GM10248 (cell line): ENCODE measurements at places on chromosomes 5 and 9.
A peak's percentile ranks its signal among the peaks of the same experiment; 100 is the strongest.

- no peak for DNase-seq
These were observed 207.1 kb downstream of the DCP2 start for GRCh38 chr5:113183694-113184093.

- DNase-seq: no peak
These were observed 6.4 kb upstream of the LHX2 start for GRCh38 chr9:124005029-124005771.

DNA sequence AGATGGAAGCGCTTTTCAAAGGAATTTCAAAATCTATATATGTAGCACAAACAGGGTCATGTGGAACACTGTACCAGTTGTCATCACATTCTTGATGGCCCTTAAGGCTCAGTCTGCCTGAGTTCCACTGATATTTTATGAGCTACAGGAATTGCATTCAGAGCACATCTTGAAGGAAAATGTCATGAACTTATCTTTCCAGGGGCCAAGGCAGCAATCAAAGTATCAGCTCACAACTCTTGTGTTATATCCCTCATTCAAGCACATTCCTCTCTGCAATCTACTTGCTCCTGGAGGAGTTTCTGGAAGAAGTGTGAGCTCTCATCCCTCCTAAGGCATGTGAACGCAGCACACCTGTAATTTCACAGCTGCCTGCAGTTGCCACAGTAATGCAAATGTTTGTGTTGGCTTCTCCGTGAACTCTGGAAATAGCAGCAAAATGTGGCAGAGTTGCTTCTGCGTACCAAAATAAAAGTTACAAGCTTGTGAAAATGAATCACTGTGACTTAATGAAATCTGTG lies 89.7 kb upstream of the EQTN start:
- no peak for DNase-seq

GRCh38 chr9:33124751-33125381 lies 42.3 kb downstream of the B4GALT1 start:
- peak; percentile 67 for DNase-seq

DNA sequence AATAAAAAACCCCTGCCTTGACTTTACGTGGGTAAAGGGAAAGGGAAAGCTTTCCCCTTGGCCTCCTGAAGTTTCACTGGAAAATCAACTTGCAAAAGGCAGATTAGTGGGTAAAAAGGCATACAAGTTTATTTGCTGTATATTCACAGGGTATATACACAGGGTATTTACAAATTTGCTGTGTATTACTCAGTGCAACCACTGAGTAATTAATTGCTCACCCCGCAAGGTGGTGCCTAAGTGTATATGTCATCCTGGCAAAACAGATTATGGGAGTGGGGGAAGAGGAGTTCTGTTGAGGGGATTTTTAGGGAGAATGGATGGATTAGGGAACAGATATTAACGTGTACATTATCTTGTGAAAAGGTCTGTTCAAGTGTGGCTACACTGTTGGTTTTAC lies 7.1 kb upstream of the RARS1 start:
- no peak for DNase-seq

DNA sequence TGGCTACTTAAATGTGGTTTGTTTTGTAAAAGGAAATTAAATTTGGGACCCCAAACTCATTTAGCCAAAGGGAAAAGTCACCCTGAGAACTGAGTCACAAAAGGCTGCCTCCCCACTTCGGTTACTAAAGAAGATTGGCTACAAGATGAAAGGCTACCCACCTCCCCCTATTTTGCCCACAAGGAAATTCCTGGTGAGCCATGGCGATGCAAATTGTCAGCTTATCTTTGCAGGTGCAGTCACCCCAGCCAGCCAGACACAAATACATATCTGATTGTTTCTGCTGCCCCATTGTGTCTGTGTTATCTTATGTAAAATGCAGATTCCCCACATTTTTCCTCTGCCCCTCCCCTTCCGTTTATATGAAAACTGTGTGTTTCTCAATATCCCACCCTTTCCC lies 8.9 kb downstream of the PAEP start:
- DNase-seq: no peak

- DNase-seq: no peak
These were observed 7.4 kb downstream of the KLF9 start for GRCh38 chr9:70407081-70407503.

DNA sequence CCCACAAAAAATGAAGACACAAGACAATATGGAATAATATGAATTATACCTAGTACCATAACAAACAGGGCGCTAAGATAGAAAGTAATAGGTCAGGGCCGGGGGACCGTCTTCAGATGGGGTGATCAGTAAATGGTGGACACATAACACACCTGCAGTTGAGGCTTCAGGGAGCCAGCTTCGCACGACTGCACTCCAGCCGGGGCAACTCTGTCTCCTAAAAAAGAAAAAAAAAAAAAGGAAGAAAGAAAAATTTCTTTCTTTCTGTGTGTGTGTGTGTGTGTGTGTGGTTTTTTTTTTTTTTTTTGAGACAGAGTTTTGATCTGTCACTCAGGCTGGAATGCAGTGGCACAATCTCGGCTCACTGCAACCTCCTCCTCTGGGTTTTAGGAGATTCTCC lies 75.0 kb upstream of the HSPA9 start:
- no peak for DNase-seq
